ENCODE measurements at places on chromosomes 16 and 17. TPM values are rescaled to one million over a fixed set of nuclear protein-coding genes. Genes with fewer than 3 reads are reported as not detected.

MPP2 gene
- 18.3 TPM for total RNA-seq

CDH13 gene
- 13.6 TPM for total RNA-seq

GRCh38 chr17:72631949-72632684, 460.4 kb downstream of the SLC39A11 start:
- no peak for ATAC-seq

GRCh38 chr16:49055824-49056545, 225.7 kb downstream of the CBLN1 start:
- no peak for ATAC-seq

DNA sequence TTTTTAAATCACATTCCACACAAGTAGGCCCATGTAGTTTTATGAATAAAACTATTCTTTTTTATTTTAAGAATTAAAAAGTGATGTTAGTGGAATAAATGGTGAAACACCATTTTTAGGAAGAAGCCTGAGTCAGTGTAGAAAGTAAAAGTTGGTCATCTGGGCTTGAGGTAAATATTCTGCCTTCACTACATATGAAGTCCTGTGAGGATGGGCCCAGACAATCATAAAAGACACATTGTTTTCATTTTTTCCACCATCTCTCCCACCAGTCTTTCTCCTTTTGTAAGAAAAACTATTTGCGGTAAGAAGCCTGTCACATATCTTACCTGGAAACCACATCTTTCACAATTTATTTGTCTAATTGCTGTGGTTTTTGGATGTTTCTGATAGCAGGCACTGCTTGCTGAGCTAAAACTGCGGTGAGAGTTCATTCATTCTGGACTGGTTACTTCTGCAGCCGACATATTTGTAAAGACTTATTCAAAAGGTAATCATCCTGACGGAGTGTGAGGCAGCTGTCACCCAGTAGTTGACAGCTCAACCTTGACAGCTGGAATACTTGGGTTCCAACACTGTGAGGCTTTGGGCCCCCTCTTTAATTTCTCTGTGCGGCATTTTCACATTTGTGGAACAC, 10.6 kb upstream of the RFFL start:
- no peak for ATAC-seq

GRCh38 chr17:79777894-79778503, at the start of gene CBX2:
Gene CBX2, plus strand, starts transcription at chr17:79778148. Its CDS starts 88 bp downstream, at chr17:79778236.
- peak; percentile 94 for ATAC-seq

- no peak for ATAC-seq
Measured at GRCh38 chr16:75477680-75478473, 13.4 kb upstream of the TMEM170A start.

DNA sequence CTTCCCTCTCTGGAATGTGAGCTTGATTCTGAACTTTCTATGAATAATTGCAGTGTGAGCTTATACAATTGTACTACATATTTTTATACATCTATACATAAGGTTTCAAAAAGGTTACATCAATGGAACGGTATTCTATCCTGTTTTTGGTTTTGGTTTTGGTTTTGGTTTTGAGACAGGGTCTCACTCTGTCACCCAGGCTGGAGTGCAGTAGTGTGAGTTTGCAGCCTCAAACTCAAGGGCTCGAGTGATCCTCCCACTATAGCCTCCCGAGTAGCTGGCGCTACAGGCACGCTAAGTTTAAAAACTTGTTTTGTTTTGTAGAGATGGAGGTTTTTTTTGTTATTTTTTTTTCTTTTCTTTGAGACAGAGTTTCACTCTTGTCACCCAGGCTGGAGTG, 1.1 kb downstream of the CTRB1 start:
- ATAC-seq = no peak

- no peak for ATAC-seq
Measured at GRCh38 chr17:63096426-63096825, 130.4 kb downstream of the TANC2 start.

- peak; percentile 2 for ATAC-seq
Measured at GRCh38 chr17:50110591-50111349, 15.6 kb downstream of the PDK2 start.

GRCh38 chr16:85649411-85650134, 36.5 kb downstream of the GSE1 start:
- ATAC-seq = no peak

DNA sequence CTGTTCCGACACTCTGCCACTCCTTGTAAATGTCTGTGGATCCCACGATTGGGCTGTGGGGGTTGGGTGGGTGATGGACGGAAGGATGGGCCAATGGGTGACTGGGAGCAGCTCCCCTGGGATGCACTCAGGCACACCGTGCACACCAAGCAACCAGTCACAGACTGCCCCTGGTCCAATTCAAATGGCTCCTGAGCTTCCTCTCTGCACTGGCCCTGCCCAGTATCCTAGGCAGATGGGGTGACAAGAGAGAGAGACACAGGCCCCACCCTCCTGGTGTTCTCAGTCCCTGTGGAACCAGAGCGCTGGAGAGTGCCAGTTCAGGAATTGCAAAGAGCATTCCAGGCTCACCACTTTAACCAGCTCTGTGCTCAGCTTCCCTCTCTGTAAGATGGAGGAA, 32.8 kb downstream of the BEAN1 start:
- no peak for ATAC-seq

Measured in gastroesophageal sphincter (tissue), 4 donors.